ENCODE measurements at places on chromosomes 11 and 22.

GRCh38 chr11:69880826-69881445 lies 61.7 kb upstream of the FGF3 start:
- DNase-seq: no peak

DNA sequence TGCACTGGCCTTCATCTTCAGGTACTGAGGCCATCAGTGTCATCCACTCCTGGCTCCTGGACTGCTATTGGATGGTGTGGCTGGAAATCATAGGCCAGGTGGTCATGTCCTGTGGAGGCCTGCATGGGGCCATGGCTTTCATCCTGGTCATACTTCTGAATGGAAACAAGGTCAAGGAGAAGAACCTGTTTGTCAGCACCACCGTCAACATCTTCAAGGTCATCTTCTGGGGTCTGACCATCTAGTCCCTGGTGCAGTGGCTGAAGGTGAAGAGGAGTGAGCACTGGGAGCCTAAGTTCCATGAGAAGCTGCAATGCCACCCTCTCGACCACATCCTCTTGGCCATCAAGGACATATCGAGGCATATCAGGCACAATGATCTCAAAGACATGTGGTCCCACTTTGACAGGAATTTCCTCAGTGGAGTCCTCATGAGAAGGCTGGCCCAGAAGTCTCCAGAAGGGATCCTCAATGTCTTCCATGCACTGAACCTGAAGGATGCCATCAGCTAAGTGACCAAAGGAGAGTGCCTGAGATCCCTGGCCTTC lies 120.0 kb upstream of the SERPIND1 start:
- no peak for DNase-seq

DNA sequence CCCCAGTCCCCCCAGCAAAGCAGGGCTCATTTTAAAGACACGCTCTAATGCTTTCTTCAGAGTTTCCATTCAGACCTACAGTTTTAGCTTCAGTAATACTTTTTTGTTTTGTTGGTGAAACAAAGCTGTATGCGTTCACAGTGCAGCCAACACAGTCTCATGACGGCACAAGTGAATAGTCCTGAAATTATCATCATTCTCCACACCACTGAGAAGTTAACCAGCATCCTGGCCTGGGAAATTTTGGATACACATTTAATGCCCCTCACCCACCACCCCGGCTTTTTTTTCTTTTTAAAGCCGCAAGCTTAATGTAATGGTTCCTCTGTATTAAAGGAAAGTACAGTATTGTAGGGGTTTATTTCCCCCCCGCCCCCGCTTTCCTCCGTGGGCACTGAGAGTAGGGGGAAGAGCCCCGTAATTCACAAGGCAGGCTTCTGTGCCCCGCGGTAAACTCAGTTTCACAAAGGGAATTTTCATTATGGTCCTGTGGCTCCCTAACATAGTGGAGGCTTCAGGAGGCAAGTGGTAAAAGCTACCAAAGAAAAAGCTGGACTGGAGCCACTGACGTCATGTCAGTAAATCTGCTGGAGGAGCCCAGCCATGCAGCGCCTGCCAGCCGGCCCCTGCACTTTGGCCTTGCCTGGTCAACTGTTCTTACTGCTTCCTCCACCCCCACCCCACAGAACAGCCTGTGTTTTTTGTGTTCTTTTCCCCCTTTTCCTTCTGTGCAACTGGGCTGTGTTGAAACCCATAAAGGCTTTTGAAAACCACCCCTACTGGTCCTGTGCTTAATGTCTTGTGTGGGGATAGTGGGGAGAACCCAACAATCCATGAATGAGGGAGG lies 18.2 kb downstream of the TEAD1 start:
- DNase-seq: peak; percentile 88

- peak; percentile 50 for DNase-seq
These were observed 253.0 kb upstream of the CCDC179 start for GRCh38 chr11:23112987-23113886.

- peak; percentile 33 for DNase-seq
These were observed 4.3 kb downstream of the CLTCL1 start for GRCh38 chr22:19287076-19287707.

- no peak for DNase-seq
These were observed 84.1 kb downstream of the PDE2A start for GRCh38 chr11:72589802-72590761.

GRCh38 chr22:19374410-19374809 lies 57.1 kb downstream of the HIRA start:
- DNase-seq: no peak

DNA sequence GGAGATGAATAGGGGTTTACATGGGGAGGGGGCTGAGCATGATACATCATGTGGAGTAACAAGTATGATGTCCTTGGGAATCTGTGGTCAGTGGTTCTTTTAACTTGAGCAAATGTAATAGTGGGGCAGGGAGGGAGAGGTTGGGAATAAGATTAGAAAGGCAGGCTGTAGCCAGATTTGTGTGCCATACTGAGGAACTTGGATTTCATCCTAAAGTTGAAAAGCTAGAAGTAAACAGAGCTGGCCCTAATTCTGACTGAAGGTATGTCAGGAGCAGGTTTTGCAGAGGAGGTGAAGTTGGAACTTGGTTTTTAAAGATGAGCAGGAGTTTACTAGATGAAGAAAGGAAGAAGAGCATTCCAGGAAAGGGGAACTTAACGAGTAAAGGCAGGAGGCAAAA lies 108.3 kb upstream of the RRM1 start:
- no peak for DNase-seq

GRCh38 chr11:36404831-36405230 lies 105.2 kb downstream of the TRAF6 start:
- DNase-seq: no peak

- DNase-seq: peak; percentile 65
These were observed 113.5 kb downstream of the SLC1A2 start for GRCh38 chr11:35305670-35306382.

- no peak for DNase-seq
These were observed 5.6 kb downstream of the ALX4 start for GRCh38 chr11:44304091-44305025.

DNA sequence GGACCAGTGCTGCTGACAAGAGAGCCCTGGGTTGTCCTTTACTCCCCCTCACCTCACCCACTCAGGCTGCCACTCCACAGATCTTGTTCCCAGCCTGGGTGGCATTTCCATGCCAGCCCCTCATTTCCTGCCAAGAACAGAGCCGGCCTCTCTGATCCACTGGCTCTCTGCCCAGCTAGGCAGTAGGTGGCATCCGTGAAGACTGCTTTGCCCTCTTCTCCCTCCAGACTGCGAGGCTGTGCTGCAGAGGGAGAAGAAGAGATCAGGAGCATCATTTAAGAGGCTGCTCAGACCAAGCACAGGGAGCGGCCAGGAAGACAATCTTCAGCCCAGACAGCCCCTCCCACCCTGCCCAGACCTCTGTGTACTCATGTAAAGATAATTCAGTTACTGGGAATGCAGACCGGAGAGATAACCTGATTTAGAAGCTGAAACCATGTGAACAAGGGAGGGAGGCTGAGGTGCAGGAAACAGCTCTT lies 126.9 kb upstream of the NCAM1 start:
- no peak for DNase-seq

GRCh38 chr22:31682751-31683150 lies 20.7 kb upstream of the PISD start:
- no peak for DNase-seq

DNA sequence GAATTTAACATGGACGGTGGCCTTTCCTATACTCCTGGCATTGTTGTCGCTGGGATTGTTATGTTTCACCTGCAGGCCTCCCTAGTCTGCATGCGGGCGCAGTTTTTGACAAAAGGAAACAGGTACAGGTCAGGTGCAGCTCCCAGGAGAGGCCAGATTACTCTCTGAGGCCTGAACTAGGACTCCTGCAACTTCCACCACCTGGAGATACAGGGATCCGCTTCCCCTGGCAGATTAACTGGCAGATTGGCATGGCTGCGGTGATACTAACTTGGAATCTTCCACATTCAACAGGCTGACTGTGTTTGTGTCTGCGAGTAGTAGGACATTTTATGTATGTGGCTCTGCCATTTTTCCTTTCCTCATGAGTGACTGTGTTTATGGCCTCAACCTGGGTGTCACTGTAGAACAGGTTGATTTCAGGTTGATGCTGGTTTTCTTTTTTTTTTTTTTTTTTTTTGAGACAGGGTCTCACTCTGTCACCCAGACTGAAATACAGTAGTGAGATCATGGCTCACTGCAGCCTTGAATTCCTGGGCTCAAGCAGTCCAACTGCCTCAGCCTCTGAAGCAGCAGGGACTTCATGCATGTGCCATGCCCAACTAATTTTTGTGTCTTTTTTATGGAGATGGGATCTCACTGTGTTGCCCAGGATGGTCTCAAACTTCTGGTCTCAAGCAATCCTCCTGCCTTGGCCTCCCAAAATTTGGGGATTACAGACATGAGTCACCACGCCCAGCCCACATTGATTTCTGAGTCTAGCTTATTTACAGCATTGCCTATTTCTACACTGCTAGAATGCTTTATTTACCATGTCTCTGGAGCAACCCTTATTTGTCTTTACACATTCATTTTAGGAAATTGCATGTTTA lies 1.7 kb upstream of the USP28 start:
- no peak for DNase-seq

GRCh38 chr11:4495487-4495886 lies 13.0 kb downstream of the OR52K1 start:
- DNase-seq: no peak

GRCh38 chr11:76380159-76380976 lies 564 bp downstream of the THAP12 start:
- peak; percentile 11 for DNase-seq

GRCh38 chr11:7577291-7578190 lies 63.7 kb downstream of the PPFIBP2 start:
- peak; percentile 65 for DNase-seq

GRCh38 chr11:7570938-7571521 lies 57.2 kb downstream of the PPFIBP2 start:
- no peak for DNase-seq

GRCh38 chr22:48906216-48906835 lies 921.3 kb downstream of the BRD1 start:
- no peak for DNase-seq
